ENCODE measurements at places on chromosomes 16 and 17.

DNA sequence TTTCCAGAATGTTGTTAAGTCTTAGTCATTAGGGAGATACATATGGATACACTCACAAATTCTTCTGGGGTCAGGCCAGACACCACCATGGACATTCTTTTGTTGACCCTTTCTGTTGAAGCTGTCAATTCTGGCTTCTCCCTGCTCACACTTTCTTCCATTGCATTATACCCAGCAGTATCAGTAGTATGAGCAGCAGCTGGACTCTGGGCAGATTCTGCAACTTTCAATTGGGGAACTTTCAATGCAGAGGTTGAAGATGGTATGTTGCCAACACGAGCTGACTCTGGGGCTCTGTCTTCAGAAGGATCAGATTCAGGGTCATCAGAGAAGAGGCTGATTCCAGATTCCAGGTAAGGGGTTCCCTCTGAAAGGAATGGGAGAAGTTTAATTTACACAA is 45.8 kb downstream of the RND2 start:
- DNase-seq, result no peak

- peak; percentile 22 for DNase-seq
Measured at GRCh38 chr17:43171586-43172487, 823 bp downstream of the NBR1 start.

GRCh38 chr17:72456075-72456474 is 335.3 kb downstream of the SOX9 start:
- DNase-seq, result no peak

GRCh38 chr16:87784812-87785211 is 19.0 kb upstream of the KLHDC4 start:
- DNase-seq, result no peak

GRCh38 chr17:56640116-56640515 is 46.6 kb downstream of the NOG start:
- no peak for DNase-seq

DNA sequence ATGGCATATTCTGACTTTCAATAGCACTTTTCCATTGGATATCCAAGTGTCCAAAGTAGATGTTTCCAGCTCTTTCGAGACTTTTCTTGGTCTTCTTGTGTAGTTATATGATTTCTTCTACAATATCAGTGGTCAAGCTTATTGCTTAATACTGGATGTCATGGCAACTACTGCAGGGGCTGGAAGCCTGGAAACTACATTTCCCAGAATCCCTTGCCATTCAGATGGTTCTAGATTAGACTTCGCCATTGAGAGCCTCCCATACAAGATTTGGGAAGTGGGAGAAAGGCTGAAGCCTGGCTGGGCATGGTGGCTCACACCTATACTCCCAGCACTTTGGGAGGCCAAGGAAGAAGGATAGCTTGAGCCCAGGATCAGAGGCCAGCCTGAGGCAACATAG is 153.6 kb downstream of the C16orf95 start:
- DNase-seq, result no peak

- no peak for DNase-seq
Measured at GRCh38 chr16:50533317-50533716, 14.9 kb upstream of the NKD1 start.

- peak; percentile 66 for DNase-seq
Measured at GRCh38 chr17:77881545-77881944, 77.0 kb upstream of the TNRC6C start.

DNA sequence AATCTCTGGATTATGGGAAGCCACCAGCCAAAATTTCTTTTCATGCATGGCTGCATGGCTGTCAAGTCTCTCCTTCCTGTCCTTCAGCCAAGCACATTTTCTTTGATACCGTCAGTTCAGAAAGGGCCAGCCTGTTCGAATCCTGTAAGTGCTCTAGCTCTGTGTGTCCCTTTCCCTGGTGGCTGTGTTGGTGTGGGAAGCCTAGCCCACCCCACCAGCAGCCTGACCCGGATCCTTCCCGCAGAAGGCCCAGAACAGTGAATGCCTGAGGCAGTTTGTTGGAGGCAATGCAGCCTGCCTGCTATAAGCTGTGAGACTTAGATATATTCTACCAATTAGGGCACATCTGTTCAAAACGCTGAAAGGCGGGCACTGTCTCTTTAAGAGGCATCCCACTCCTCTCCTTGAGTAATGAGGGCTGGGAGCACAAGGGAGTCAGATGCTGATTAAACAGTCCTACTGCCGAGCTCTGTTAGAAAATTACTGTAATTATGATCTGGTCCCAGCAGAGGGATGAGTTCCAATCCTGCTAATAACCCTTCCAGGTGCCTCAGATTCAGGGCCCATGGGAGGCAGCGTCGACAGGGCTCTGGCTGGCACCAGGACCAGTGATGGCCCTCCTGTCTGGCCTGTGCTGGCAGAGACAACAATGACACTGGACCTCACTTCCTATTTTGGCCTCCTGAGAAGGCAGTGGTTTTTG is 18.4 kb downstream of the SNX11 start:
- no peak for DNase-seq

DNA sequence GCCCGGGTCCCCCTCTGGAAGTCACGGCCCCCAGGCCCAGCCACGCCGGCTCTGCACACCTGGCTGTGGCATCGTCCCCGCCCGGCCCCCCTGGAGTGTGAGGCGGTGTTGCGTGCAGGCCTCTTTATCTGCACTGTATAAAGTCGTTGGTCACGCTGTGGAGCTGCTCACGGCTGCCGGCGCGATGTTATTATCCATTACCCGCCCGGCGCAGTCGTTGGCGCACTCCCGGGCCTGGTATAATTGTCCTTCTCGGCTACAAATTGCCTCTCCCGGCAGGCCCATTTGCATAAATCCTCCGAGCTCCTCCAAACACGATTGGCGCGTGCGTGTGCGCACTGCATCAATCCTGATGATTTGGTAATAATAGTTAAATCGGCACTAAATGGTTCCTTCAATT is 57.8 kb downstream of the BAHCC1 start:
- no peak for DNase-seq

GRCh38 chr17:81510785-81511553 is 1.6 kb downstream of the ACTG1 start:
- DNase-seq, result peak; percentile 60

DNA sequence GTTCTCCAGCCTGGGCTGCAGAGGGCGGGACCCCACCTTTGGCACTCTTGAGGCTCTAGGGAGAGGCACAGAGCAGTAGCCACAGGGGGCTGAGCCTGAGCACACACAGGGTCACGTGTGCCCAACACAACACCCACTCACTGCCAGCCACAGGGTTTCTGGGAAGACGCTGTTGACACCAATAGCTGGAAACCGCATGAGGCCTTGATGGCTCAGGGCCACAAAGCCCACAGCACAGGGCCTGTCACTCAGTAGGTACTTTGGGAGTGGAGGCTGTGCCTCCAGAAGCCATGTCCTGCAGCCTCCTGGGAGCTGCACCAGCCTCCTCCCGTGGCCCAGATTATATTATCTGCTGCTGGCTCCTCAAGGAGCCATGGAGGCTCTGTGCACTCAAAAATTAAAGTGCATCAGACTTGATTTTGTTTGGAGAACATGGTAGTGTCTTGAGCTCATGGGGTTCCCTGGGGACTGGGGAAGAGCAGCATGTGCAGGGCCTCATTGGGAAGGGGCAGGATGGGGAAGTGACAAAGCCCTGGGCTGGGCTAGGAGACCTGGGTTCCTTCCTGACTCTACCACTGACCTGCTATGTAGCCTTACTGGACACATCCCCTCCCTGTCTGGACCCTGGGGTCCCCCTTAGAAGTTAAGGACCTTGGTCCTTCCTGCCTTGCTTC is 12.5 kb upstream of the SREBF1 start:
- peak; percentile 75 for DNase-seq

- no peak for DNase-seq
Measured at GRCh38 chr17:19329136-19329535, 33.4 kb downstream of the B9D1 start.

DNA sequence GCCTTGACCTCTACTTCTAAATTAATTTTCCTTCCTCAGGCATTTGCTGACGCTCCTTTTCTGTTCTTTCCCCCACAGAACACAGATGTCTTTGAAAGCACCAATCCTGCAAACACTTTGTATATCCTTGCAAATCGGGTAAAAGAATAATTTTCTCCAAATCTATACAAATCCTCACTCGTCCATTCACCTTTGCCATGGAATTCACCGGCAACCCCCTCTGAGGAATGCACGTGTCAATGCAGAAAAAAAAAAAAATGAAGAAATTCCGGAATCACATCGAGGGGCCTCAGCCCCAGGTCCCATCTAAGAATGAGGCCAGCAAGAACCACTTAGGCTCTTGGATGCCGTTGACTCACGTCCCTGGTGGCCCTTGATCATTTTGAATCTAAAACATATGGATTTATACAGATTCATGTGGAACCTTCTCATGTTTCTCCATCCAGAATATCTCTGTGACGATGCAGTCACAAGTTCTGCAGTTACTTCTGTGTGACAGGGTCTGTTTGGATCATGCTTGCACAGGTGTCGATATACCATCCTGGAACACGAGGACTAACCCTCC is 136.9 kb downstream of the RBFOX3 start:
- DNase-seq, result no peak

GRCh38 chr17:64020056-64020766 is at the start of gene ICAM2:
Gene ICAM2 (minus strand): TSS chr17:64020633. CDS start chr17:64006691, 13,942 bp downstream.
- DNase-seq, result peak; percentile 86

- no peak for DNase-seq
Measured at GRCh38 chr17:18937981-18938691, 13.8 kb upstream of the SLC5A10 start.

GRCh38 chr16:3797473-3797872 is 80.1 kb upstream of the TRAP1 start:
- DNase-seq, result no peak

DNA sequence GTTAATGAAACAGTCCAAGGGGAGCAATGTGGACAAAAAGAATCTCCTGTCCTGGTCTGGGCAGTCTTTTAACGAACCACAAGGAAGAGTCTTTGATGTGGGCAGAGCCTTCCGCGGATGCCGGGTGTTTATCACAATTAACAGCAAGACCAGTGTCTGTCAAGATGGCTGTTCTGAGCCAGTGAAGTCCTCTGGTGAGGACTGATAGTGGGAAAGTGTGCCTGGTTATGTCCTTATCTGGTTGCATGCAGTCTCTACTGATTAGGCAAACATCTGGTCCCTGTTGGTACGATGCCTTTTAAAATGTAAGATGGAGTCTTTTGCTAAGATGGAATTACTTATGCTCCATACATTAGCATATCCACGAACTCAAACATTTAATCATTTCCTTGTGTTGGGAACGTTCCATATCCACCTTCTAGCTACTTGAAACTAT is 88.5 kb downstream of the ZNF18 start:
- no peak for DNase-seq

DNA sequence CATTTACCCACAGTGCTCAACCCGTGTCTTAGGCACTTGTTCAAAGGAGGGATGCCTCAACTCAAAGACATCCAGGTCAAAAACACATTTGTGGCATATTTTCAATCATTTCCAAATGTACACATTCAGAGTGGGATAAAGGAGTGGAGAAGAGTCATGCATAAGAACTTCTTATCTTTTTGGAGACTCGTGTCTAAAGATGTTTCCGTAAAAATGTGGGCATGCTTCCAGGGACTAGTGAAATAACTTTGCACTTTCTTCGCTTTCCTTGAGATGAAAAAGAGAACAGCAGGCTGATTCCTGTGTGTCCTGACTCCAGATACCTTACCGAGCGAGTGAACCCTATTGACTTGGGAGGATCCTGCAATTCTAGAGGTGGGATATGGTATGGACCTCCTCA is 256.6 kb upstream of the KCNJ16 start:
- no peak for DNase-seq

DNA sequence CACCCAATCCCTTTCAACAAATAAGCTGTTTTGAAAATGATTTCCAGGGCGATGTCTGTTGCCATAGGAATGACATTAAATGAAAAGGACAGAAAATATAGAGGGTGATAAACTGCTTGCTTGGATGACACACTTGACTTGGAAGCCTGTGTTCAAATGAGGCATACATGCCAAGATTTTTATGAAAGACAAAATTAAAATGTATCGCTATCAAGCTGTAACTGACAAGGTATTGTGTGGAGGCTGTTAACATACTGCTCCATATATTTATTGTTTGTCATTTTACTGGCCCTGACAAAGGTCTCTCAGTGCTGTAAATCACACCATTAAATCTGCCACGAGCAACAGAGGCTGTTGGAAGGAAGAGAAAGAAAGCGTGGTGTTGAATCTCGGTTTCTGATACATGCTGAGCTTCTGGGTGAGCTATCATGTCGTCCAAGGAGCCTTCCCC is 456.2 kb upstream of the SALL1 start:
- no peak for DNase-seq

- no peak for DNase-seq
Measured at GRCh38 chr17:57948169-57948554, 7.0 kb downstream of the CUEDC1 start.

- DNase-seq, result no peak
Measured at GRCh38 chr17:17129466-17129865, 76.7 kb downstream of the PLD6 start.

DNA sequence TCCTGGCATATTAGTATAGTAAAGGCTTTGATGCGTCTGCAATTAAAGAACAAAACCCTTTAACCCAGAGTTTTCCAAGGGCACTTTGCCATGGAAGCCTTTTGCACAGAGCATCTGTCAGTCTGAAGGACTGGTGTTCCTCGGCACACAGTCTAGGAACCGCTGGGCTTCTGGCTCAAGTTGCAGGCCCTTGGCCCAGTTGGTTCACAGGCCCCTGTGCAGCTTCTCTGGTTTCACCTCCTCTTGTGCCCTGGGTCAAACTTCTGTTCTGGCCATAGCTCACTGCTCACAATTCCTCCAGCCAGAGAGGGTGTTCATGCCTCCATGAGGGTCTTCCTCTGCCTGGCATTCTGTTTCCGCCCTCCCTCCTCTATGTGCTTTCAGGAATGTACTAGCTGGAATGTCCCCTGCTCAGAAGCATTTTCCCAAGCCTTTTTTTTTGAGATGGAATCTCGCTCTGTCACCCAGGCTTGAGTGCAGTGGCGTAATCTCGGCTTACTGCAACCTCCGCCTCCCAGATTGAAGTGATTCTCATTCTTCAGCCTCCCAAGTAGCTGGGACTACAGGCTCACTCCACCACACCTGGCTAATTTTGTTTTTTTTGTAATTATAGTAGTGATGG is 34.5 kb upstream of the TEX2 start:
- DNase-seq, result no peak

DNA sequence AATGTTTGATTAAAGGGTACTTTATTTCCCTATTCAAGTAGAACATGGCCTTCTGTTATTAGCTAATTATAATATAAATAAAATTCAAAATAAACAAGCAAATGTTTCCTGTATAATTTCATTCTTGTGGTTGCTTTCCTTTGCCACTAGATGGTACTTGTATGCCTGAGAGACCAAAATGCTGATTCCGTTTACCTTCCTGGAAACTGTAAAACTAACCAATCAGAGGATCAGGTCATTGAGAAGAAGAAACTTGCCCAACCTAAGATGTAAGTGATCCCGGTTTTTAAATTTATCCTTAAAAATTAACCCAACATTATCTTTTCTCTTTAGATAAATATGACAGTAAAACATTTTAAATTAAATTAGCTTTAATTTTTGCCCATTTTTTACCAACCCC is 8.1 kb upstream of the ABCA5 start:
- no peak for DNase-seq

GRCh38 chr16:57394444-57394843 is 10.1 kb upstream of the CCL17 start:
- no peak for DNase-seq

GRCh38 chr17:49497148-49498028 is 2.3 kb downstream of the NGFR start:
- DNase-seq, result peak; percentile 43
